ENCODE measurements at places on chromosomes 11 and 22. TPM values are rescaled to one million over a fixed set of nuclear protein-coding genes. Genes with fewer than 3 reads are reported as not detected.

Gene TCP11L1
- 17.2 TPM for total RNA-seq

Gene C11orf86
- not detected for total RNA-seq

Gene SLC17A6
- not detected for total RNA-seq

Gene DDIAS
- total RNA-seq: 18.6 TPM

Gene LIPT2
- 4.4 TPM for total RNA-seq

Gene COX8A
- total RNA-seq: 569 TPM

Gene MUC6
- total RNA-seq: not detected

Gene TRIM49D2
- total RNA-seq: not detected

Gene IGSF9B
- total RNA-seq: 118 TPM

Gene RAB39A
- total RNA-seq: 0.18 TPM

Gene TRAPPC4
- total RNA-seq: 58.6 TPM

Gene RAB38
- total RNA-seq: 0.70 TPM

Gene GTF2H1
- total RNA-seq: 47.8 TPM

Gene TSPAN32
- 39.7 TPM for total RNA-seq

Gene TXNRD2
- total RNA-seq: 19.3 TPM

Gene TMEM191C
- 2.4 TPM for total RNA-seq

Gene CASP5
- total RNA-seq: not detected

Gene MMP7
- total RNA-seq: not detected

Gene FBLN1
- not detected for total RNA-seq

Gene OR4D5
- total RNA-seq: not detected

Gene RFPL1
- not detected for total RNA-seq

Gene C11orf65
- 0.83 TPM for total RNA-seq

Gene CEP126
- 0.37 TPM for total RNA-seq

Gene KRTAP5-7
- not detected for total RNA-seq

Gene CCDC179
- not detected for total RNA-seq

Gene CD3G
- 232 TPM for total RNA-seq

Gene C11orf16
- not detected for total RNA-seq

Gene C1QTNF5
- total RNA-seq: not detected

Gene DAGLA
- total RNA-seq: not detected

Gene CTR9
- total RNA-seq: 43.4 TPM

Gene OR8D4
- total RNA-seq: not detected

Gene B4GALNT4
- 0.26 TPM for total RNA-seq

Gene HTR3B
- not detected for total RNA-seq

Gene SMIM35
- 2.2 TPM for total RNA-seq

Gene MS4A14
- total RNA-seq: not detected

Gene SHISAL1
- total RNA-seq: not detected

Gene SYCE3
- not detected for total RNA-seq

Gene SORL1
- total RNA-seq: 98.9 TPM

Gene CD3D
- 541 TPM for total RNA-seq

Gene TPBGL
- total RNA-seq: not detected

Gene CECR2
- total RNA-seq: not detected

Gene CDC42EP1
- 0.13 TPM for total RNA-seq

Gene FGF4
- total RNA-seq: not detected

Gene OR52E8
- total RNA-seq: not detected

Gene GSTT2B
- not detected for total RNA-seq

Gene TSSK2
- total RNA-seq: not detected

Gene FOSL1
- 2.3 TPM for total RNA-seq

Gene DEPDC5
- total RNA-seq: 45.6 TPM

Gene CDC42EP2
- 1.2 TPM for total RNA-seq

Gene SAA4
- not detected for total RNA-seq

Gene RANBP1
- total RNA-seq: 332 TPM

Gene CYP2D6
- 2.9 TPM for total RNA-seq

Gene OR51B5
- not detected for total RNA-seq

Gene NLRP14
- total RNA-seq: 0.08 TPM

Gene BBOX1
- not detected for total RNA-seq

Gene PLAAT3
- 10.4 TPM for total RNA-seq

Gene KCNJ1
- total RNA-seq: not detected

Gene PSMC3
- total RNA-seq: 179 TPM

All from activated CD8-positive, alpha-beta T cell treated with anti-CD3 and anti-CD28 coated beads, Interleukin-2, amount 10 ng/mL, durations not matched to agents 7 days and 5 days (primary cell).